ENCODE measurements at places on chromosomes 2 and 18.

DNA sequence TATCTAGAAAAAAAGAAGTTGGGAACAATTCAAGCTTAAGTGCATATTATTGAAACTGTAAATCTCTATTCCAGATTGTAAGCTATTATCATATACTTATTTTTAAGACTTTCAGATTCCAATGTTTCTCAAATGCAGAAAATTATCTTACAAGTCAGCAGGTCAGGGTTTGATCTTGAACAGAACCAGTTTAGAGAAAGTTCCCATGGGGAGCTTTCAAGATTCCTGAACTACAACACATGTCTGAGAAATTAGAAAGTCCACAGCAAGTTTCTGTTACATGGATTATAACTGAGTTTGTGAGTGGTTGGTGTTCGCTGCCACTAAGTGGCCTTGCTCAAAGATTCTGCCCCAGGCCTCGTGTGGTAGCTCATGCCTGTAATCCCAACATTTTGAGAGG is 31.6 kb upstream of the SP3 start:
- no peak for DNase-seq

DNA sequence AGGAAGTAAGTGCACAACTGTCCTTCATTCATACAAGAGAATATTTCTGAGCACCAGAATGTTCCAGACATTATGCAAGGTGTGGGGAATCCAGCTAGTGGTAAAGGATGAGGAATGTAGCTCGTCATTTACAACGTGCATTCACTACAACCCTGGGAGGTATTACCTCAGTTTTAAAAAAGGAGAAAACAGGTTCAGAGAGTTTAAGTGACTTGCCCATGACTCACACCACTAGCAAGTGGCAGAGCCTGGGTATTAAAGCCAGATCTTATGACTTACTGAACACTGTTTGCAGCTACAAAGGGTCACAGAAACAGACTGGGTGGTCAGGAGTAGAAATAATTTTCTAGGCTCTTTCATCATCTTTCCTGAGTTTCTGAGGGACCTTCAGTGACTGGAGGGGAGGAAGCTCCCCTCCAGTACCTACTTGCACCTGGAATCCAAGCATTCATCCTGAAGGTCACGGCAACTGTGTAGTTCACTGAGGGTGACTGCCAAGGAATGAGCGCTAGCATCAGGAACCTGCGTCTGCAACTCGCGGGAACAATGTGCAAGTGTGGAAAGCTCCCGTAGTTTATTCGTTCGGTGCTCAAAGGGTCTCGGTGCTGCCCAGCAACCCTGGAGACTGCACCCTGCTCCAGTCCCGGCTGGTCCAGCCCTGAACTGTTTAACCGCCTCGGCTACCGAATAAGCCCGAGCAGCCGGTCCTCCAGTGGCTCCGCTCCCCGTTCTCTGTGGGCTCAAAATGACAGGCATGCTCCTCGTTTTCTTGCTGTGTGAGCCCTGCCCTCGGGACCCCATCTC is 647 bp downstream of the CCDC121 start:
- no peak for DNase-seq

DNA sequence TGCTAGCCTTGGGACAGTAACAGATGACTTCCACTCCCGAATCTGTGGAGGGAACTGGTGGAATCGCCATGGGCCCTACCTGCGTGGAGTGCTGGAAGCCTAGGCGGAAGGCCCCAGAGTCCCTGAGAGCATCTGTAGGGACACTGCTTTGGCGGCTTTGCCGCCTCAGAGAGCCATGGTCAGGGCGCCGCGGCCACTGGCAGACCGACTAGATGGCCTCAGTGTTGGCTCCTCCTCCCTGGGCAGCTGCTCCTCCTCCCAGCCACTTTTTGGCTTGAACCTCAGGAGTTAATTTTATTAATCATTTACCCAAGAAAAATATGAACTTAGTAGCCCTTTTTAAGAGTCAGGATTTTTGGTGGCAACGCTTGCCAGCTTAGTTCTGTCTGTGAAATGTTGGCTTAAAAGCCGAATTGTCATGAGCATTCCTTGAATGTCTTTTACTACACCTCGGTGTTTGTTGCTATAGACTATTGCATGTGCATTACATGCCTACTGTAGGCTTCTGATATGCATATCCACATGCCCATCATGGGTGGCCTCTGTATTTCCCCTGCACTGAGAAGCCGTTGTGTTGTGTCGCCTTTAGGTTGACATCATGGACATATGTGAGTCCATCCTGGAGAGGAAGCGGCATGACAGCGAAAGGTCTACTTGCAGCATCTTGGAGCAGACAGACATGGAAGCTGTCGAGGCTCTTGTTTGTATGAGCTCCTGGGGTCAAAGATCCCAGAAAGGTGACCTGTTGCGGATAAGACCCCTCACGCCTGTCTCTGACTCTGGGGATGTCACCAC is 2.4 kb downstream of the KLF11 start:
- no peak for DNase-seq

DNA sequence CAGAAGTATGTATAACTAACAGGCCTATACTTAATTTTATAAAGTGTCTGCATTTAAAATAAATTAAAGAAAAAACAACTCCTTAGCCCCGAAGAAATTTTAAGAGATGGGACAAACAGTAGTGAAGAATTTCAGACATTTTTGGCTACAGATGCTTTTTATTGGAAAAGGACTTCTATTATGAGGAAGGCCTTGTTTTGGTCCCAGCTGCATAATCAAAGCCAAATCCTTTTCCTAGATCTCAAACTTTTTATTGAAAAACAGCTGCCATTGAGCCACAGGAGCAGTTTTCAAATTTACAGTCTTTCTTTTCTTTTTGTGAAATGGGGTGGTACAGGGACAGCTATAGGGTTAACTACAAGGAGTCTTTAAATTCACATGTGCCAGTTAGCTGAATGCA is 51.3 kb upstream of the SETBP1 start:
- no peak for DNase-seq

DNA sequence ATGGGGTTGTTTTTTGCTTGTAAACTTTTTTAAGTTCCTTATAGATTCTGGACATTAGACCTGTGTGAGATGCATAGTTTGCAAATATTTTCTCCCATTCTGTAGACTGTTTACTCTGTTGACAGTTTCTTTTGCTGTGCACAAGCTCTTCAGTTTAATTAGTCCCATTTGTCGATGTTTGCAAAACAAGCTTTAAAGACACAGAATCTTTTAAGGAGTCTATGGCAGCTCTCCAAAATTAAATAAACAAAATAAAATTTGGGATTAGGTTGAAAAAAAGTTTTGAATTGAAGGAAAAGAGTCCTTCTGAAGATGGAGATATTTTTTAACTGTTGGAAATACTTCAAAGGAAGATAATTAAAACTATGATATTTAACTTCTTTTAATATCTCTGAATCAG is 88.8 kb downstream of the MAP3K20 start:
- no peak for DNase-seq

- no peak for DNase-seq
Observed at GRCh38 chr2:115574667-115575066, 1132.2 kb downstream of the DPP10 start.

GRCh38 chr2:111176867-111177266 is 56.2 kb downstream of the BCL2L11 start:
- DNase-seq = no peak

GRCh38 chr2:152542337-152542994 is 174.8 kb downstream of the PRPF40A start:
- no peak for DNase-seq

- no peak for DNase-seq
Observed at GRCh38 chr2:174617718-174618117, 20.1 kb upstream of the WIPF1 start.

- DNase-seq = no peak
Observed at GRCh38 chr2:86135653-86136052, 29.6 kb downstream of the PTCD3 start.

DNA sequence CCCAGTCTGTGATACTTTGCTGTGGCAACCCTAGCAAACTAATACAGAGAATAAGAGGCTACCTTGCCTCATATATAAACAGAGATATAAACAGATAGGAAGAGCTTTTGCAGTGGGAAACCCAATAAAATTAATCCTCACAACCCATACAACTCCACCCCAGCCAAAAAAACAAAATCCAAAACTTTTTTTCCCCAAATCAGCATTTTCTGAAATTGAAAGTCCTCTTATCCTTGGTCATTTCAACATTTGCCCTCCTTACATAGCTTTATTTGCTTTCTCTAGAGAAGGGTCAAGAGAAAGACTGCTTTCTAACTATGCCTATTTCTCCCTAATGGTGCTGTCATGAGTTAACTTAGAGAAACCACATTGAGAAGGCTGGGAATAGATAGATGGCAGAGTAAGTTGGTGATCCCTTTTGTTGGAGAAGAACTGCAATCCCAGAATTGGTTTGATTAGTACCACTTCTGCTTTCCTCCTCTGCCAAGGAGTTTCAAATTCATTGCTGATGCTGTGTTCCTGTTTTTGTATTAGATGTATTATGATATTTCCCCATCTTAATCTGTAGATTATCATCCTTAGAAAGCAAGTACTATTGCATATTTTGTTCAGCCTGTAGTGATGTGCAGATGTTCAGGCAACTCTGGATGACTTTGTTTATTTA is 76.5 kb upstream of the B3GNT2 start:
- no peak for DNase-seq

- no peak for DNase-seq
Observed at GRCh38 chr2:19646987-19647386, 254.8 kb downstream of the TTC32 start.

DNA sequence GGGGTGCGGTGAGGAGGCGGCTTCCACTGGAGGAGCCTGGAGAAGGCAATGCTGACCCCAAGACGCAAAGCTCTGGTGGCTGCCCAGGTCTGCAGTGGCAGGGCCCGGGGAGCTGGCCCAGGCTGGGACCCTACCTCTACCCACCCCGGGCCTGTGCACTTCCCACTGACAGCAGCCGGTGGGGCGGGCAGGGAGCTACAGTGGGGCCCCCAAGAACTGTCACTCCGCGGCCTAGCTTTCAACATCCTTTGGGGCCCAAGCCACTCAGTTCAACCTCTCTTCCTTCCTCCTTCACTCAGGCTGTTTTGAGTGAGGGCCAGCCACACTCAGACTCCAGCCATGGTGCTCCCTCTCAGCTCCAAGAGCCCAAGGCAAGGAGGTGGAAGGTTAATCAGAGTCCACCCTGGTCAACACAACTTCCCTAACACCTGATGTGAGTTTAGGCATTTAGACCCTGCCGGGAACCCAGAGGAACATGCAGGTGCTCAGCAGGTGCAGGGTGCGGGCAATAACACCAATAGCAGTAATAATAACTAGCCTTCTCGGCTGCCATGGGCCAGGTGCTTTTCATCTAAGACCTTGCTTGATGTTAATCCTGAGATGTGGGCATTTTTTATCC is 93.6 kb downstream of the ZFP36L2 start:
- no peak for DNase-seq

All from hippocampal formation (tissue), 2 donors.